ENCODE measurements at places on chromosomes 3 and 15.

DNA sequence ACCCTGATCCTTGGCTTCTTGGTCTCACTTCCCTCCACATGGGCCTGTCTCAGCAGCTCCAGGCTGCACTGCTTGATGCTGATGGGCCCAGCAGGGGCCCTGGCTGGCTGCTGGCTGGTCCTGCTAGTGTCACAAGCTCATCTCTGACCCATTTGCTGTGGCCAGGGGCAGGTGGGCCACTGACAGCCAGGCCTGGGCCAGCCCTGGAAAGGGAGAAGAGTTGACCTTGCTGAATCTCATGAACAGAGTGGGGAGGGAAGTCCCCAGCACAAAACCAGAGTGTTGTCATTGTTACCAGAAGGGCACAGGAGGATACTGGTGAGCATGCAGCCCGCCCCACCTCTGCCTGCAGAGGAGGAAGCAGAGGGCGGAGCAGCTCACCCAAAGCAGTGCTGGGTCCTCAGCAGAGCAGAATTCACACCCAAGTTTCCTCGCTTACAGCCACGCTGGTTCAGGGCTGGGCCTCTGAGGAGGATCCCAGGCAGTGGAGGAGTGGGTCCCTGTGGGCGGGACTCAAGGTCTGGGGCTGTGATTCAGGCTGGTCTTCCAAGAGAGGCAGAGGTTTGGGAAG, 7.6 kb upstream of the KLF15 start:
- no peak for DNase-seq

GRCh38 chr3:126212620-126213378, 32.4 kb upstream of the ALDH1L1 start:
- DNase-seq: no peak

GRCh38 chr3:117278424-117279190, 569.0 kb downstream of the TUSC7 start:
- DNase-seq: no peak

- DNase-seq: no peak
Measured at GRCh38 chr3:169269005-169269404, 394.5 kb downstream of the MECOM start.

DNA sequence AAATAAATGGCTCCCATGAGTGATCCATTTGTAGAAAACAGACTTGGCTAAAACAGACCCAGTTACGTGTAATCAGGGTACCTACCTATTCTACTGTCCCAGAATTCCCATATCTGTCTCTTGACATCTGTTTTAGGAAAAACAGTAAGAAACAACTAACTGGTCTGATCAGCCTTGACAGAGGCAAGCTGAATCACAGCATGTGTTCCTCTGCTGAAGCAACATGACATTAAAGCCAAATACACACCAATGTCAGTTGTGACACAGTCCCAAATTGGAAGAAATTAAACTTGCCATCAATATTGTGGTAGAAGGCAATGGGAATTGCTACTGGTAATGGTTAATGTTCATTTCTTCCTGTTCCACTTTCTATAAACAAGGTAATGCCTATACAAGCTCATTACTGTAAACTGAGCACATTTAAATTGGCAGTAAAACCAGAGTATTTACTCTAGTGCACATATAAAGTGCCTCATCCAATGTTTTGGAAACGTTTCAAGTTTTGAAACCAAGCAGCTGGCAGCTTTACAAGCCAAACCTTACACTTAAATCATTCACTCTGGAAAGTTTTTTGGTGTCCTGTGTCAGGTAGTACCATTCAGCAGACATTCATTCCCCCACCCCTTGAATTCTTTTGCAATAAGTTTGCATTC, 27.0 kb downstream of the ALDH1A2 start:
- no peak for DNase-seq

- no peak for DNase-seq
Measured at GRCh38 chr3:99696497-99696896, 58.1 kb downstream of the COL8A1 start.

DNA sequence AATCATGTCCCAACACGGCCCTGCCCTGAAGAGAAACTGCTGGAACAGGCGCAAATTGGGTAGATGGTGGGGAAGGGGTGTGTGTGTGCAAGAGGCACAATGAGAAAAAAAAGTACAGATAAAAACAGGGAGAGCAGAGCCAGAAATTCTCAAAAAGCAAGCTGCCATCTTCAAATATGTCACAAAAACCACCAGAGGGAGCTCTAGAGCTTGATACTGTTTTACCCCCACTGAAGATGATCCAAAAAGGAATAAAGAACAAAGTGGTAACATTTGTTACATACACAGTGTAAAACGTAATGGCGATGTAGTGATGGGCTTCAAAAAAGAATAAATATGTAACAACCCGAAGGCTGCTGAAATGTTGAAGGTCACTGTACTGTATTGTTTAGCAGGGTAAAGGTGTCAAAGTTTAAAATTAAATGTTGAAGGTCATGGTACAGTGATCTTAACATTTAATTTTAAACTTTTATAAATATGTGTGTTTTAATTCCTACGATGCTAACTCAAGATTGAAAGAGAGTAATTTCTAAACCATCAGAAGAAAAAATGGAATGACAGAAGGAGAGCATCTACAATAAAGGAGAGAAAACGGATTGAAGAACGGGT, 6.0 kb downstream of the SNRPA1 start:
- peak; percentile 59 for DNase-seq

GRCh38 chr3:10835406-10835805, 19.4 kb downstream of the SLC6A11 start:
- no peak for DNase-seq

GRCh38 chr3:188788621-188789081, 383.1 kb upstream of the TPRG1 start:
- DNase-seq: no peak

GRCh38 chr3:65811086-65811761, 227.5 kb downstream of the MAGI1 start:
- peak; percentile 47 for DNase-seq

DNA sequence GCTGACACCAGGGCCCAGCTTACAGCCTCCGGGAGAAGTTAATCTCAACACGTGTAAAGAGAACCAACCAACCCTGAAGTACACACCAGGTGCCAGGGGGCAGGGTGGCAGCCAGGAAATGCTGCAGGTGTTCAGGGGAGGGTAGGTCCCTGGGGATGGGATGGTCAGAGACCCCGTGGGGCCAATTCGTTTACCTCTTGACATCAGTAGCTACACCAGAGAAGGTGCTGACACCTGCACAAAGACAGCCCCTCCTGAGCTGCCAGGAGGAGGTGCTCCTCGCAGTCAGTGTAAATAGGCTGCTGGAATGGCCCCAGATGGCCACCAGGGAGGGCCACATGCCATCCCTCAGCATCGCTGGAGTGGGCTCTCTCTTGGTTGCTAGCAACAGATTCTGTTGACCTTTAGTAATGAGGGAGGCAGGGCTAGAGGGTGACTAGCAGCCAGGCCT, 52.8 kb downstream of the CORO2B start:
- DNase-seq: no peak

- DNase-seq: peak; percentile 56
Measured at GRCh38 chr3:151156618-151157216, 46.3 kb downstream of the GPR171 start.

GRCh38 chr15:44435893-44436667, 8.7 kb downstream of the CTDSPL2 start:
- DNase-seq: no peak

Measured in pons (tissue), 1 donor.